ENCODE measurements at places on chromosomes 1 and 21.

GRCh38 chr1:113551728-113552127 lies 161.4 kb downstream of the MAGI3 start:
- DNase-seq = no peak

GRCh38 chr1:94947437-94947836 lies 20.5 kb upstream of the CNN3 start:
- DNase-seq = no peak

DNA sequence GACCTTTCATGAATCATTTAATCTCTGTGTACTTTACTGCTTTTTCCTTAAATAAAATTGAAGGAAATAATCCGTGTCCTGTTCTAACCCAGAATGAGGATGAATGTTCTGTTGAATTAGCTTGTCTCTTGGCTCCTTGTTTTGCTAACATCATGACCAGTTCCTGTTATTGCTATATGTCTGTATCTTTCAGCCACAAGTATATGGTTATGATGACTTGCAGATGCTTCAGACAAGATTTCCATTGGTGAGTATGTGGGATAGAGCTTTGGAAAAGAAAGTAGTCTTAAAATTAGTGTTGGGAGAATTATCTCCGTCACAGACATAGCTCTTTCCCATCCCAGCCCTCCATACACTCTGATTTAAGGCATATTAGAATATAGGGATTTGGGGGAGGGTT lies 13.6 kb upstream of the HAX1 start:
- DNase-seq = no peak

DNA sequence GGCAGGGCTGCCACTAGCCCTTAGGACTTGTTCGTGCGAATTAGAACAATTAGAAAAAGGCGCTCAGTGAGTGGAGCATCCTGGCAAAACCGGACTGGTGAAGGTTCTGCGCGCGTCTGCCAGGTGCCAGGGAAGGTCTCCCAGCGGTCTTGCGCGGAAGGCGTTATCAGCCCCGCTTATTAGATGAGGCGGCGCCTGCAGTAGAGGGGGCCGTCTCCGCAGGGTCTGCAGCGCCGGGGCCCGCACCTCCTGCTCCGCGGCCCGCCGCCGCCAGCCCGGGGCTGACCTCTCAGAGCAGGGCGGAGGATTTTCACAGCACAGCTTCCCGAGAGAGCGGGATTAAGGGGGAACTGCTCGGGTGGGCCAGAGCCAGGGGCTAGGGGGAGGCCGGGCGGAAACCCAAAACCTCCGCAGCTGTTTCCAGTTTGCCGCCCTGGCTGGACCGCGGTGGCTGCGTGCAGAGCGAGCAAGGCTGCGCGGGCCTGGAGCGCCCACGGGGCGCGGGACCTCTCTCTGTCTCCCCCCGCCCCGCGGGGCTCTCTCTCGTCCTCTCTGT lies 155.2 kb downstream of the FOXD2 start:
- DNase-seq = no peak

- no peak for DNase-seq
Observed at GRCh38 chr1:41618066-41618825, 133.8 kb upstream of the EDN2 start.

GRCh38 chr1:63108206-63108605 lies 214.2 kb upstream of the FOXD3 start:
- no peak for DNase-seq

DNA sequence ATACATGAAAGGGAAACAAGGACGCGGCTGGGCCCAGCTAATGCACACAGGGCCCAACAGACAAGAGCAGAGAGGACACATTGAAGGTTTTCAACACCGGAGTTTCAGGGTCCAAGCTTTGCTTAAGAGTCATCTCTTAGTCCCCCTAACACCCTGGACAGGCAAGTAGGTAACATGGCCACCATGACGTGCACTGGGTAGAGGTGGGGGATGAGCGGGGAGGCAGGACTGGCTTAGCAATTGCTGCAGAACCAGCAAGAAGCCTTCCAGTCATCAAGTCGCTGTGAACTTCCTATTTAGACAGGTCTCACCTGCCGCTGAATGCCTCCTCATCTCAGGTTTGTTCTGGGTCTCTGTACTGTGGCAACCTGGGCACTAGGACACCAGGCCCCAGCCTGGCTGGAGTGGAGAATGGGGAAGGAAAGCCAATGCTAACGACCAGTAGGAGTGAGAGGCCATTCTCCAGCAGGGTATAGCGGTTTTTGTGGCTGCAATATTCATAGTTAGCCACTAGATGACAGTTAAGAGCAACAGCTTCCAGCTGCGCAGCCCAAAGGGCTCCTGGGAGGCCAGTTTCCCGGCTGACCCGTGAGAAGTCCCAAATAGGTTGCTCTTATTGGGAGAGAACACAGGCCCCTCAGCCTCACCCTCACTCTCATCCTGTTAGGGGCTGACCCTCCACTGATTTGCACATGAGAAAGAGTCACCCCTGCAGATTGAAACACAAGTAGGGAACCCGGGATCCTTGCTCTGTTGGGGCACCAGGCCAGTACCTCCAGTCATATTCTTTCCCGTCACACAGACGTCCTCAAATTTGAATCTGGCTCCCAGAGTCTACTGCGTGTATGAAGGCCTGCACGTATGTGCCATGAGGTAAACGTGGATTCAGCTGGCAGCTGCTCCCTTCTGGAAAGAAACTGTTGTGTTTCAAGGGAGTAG lies 6.0 kb upstream of the PIGC start:
- peak; percentile 69 for DNase-seq

- no peak for DNase-seq
Observed at GRCh38 chr1:11134251-11134897, 34.7 kb upstream of the EXOSC10 start.

- no peak for DNase-seq
Observed at GRCh38 chr1:162228586-162228985, 148.1 kb downstream of the SPATA46 start.

- DNase-seq = no peak
Observed at GRCh38 chr21:42367367-42368165, 1.2 kb upstream of the TFF1 start.

GRCh38 chr1:156276532-156276931 lies 6.1 kb downstream of the SMG5 start:
- no peak for DNase-seq

DNA sequence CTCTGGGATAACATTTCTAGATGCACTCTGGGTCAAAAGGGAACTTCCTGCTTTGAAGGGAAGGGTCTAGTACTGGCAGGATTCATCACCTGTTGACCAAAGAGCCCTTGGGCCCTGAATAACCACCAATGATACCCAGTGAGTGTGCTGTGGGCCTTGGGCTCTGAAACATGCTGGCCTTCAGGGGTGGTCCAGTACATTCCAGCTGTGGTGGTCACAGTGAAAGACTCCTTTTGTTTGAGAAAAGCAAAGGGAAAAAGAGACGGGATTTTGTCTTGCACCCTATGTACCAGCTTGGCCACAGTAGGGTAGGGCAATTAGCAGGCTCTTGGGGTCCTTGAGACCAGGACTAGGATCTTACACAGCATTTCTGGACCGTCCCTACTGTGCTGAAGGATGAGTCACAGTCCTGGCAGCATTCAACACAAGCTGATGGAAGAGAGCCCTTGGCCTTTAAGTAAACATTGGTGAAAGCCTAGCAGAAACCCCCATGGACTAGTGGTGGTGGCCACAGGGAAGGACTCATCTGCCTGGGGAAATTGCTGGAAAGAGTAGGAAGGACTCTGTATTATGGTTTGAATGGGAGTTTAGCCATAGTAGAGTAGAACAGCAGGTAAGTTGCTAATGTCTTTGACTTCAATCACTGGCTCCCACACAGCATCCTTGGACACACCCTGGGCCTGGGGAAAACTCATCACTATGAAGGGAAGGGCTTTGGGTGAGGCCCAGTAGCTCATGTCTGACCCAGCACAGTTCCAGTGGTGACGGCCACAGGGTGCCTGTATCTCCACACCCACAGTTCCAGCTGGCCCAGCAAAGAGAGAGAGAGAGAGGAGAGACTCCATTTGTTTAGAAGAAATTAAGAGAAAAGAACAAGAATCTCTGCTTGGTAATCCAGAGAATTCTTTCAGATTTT lies 87.5 kb downstream of the COL24A1 start:
- DNase-seq = no peak

- no peak for DNase-seq
Observed at GRCh38 chr21:36350282-36350910, 30.4 kb downstream of the MORC3 start.

GRCh38 chr1:43376723-43377235 lies 9.0 kb upstream of the ELOVL1 start:
- no peak for DNase-seq

- no peak for DNase-seq
Observed at GRCh38 chr1:41520951-41521752, 36.7 kb upstream of the EDN2 start.

- DNase-seq = no peak
Observed at GRCh38 chr21:38268864-38269575, 12.2 kb downstream of the KCNJ15 start.

- DNase-seq = no peak
Observed at GRCh38 chr1:8293118-8293517, 24.8 kb upstream of the SLC45A1 start.

DNA sequence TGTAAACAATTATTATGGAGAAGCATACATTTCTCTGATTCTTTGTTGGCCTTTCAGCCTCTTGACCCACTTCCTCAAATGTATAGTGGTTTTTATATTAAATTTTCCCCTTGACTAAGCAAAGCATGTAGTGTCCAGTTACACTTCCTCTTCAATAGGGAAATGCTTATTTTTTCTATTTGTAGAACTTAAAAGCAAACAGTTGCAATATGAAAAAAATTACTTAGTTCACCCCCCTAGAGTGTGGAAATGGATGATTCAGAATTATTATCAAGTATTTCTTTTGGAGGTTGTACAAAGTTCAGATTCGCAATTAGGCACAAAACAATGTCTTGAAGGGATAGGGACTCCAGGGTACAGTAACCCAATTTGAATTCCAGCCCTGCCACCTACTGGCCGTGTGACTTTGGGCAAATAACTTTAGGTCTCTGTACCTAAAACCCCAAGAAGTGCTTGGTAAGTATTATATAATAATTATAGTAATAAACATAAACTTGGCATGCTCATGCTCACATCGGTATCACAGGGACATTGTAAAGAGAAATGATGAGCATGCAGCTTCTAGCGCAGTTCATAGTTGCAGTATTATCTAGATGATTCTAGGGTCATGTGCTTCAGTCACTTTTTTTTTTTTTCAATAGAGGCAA lies 28.6 kb upstream of the IFNGR2 start:
- DNase-seq = peak; percentile 82

DNA sequence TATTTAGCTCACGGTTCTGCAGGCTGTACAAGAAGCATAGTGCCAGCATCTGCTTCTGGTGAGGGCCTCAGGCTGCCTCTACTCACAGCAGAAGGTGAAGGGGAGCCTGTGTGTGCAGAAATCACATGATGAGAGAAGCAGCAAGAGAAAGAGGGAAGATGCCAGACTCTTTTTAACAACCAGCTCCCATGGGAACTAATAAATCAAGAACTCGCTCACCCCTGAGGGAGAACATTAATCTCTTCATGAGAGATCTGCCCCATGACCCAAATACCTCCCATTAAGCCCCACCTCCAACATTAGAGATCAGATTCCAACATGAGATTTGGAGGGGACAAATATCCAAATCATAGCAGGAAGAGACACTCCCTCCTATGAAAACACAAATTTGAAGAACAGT lies 74.1 kb downstream of the OLFML2B start:
- no peak for DNase-seq

DNA sequence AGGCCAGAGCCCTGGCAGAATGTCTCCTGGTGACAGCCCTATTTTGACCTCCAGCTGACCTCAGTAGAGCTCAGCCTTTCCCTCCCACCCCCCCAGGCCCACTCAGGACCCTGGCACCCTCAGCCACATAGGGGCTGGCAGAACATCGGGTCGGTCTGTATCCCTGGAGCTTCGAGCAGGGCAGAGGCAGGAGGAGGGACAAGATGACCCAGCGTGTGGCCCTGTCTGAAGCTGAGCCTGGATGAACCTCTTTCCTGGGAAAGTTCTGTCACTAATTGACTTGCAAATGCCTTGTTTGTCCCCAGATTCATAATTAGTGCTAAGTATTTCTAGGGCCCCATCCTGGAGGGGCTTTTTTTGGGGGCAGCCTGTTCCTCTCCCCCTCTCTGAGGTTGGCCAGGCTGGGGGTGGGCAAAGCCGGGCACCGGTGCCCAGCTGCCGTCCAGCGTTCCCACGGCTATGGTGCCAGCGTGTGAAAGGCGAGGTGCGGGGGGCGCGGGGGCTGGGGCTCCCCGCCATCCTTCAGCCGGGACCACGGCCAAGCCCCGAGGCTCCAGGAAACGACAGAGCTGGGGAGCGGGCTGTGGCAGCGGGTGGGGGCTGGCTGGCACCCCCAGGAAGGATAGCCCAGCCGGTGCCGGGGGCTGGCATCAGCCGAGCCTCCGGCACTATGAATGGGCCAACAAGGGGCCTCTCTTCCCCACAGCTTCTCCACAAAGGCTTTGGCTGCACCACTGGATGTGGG lies 31.4 kb downstream of the RHBG start:
- no peak for DNase-seq

GRCh38 chr1:20560966-20561365 lies 8.6 kb downstream of the FAM43B start:
- DNase-seq = no peak

GRCh38 chr1:104765085-104765484 lies 1015.4 kb downstream of the AMY1C start:
- DNase-seq = no peak

DNA sequence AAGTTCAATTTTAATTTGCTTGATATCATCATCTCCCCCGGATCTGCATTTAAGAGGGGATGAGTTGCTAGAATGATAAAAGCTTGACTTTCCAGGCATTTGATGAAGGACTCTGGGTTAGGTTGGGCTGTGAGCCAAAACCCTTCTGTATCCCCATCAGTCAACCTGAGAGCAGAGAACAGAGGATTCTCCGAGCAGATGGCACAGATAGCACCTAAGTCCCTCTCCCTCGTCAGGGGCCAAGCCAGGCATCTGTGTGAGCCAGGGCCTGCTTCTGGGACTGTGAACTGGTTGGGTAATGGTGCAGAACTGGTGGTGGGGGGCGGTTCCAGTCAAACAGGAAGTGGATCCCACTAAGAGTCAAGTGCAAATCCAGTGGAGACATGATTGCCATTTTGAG lies 205.8 kb downstream of the TNR start:
- no peak for DNase-seq

GRCh38 chr1:39335216-39335615 lies 130.7 kb downstream of the MACF1 start:
- DNase-seq = peak; percentile 16

DNA sequence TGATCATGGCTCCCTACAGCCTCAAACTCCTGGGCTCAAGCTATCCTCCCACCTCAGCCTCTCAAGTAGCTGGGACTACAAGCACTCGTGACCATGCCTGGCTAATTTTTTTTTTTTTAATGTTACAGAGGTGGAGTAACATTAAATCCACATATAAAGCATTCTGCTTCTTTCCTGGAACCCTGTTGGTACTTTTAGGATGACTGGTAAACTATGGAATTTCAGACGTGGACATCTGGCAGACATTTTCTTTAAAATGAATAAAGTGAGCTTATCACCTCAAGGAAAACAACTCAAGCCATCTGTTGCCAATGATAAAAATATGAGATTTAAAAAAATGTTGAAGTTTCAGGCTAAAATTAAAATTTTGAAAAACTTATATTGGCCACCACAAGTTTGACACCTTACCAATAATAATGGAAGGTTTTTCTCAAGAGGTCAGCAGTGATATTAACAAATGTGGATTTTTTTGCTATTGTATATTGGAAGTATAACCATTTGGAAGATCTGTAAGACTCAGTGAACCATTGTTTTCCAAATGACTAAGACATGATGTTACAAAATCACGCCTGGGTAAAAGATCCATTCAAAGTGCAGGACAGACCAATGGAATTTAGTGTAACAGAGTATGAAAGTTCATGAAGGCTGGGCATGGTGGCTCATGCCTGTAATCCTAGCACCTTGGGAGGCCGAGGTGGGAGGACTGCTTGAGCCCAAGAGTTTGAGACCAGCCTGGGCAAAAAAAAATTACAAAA lies 52.7 kb upstream of the EIF4G3 start:
- no peak for DNase-seq

All from RPMI8226 (cell line).